ENCODE measurements at places on chromosomes 6 and 20. TPM values are rescaled to one million over a fixed set of nuclear protein-coding genes. Genes with fewer than 3 reads are reported as not detected.

The NKAIN4 gene
- total RNA-seq, result not detected

The TBXT gene
- not detected for total RNA-seq

The JAG1 gene
- total RNA-seq, result 53.3 TPM

The CALHM5 gene
- 8.4 TPM for total RNA-seq

The SMPDL3A gene
- total RNA-seq, result 57.7 TPM

The PROKR2 gene
- not detected for total RNA-seq

The OPN5 gene
- under 0.01 TPM for total RNA-seq

The TFAP2B gene
- not detected for total RNA-seq

The ISM1 gene
- total RNA-seq, result under 0.01 TPM

The RBBP9 gene
- total RNA-seq, result 17.6 TPM

The EPPIN gene
- not detected for total RNA-seq

The GLP1R gene
- total RNA-seq, result not detected

The VSX1 gene
- not detected for total RNA-seq

The MOG gene
- not detected for total RNA-seq

The FOXS1 gene
- total RNA-seq, result not detected

The SLC16A10 gene
- not detected for total RNA-seq

The CCR6 gene
- not detected for total RNA-seq

The MYLK4 gene
- total RNA-seq, result 0.52 TPM

The PPP1R14C gene
- total RNA-seq, result 0.17 TPM

The CCHCR1 gene
- total RNA-seq, result 23.5 TPM

The LY6G5C gene
- total RNA-seq, result 0.09 TPM

The TFAP2A gene
- not detected for total RNA-seq

The FAM120B gene
- 13.7 TPM for total RNA-seq

The FAM209B gene
- total RNA-seq, result not detected

The ARFGEF3 gene
- total RNA-seq, result under 0.01 TPM

The SRMS gene
- not detected for total RNA-seq

The LYRM4 gene
- total RNA-seq, result 27.6 TPM

The MYL9 gene
- total RNA-seq, result 7.0 TPM

The MEP1A gene
- total RNA-seq, result not detected

The HS3ST5 gene
- total RNA-seq, result not detected

The MLIP gene
- total RNA-seq, result 0.32 TPM

The HLA-DQB2 gene
- total RNA-seq, result not detected

The ASF1A gene
- 14.2 TPM for total RNA-seq

The DDX43 gene
- 0.32 TPM for total RNA-seq

The PRSS35 gene
- total RNA-seq, result 3.9 TPM

The FAM135A gene
- 4.9 TPM for total RNA-seq

The TRIM10 gene
- total RNA-seq, result not detected

The RXRB gene
- total RNA-seq, result 26.4 TPM

The RAB32 gene
- 90.6 TPM for total RNA-seq

The GRIK2 gene
- total RNA-seq, result not detected

The FKBP1C gene
- total RNA-seq, result 0.09 TPM
